ENCODE measurements at places on chromosomes 6 and 20.
A peak's percentile ranks its signal among the peaks of the same experiment; 100 is the strongest.

DNA sequence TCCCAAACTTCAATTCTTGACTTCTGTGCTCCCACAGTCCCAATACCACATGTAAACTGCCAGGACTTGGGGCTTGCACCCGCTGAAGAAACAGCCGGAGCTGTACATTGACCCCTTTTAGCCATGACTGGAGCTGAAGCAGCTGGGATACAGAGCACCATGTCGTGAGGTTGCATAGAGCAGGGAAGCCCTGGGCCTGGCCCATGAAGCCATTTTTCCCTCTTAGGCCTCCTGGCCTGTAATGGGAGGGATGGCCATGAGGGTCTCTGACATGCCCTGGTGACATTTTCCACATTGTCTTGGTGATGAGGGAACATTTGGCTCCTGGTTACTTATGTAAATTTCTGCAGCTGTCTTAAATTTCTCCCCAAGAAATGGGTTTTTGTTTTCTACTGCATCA, 9.8 kb downstream of the RHAG start:
- no peak for DNase-seq

GRCh38 chr20:703426-703825, 27.8 kb upstream of the SCRT2 start:
- no peak for DNase-seq

DNA sequence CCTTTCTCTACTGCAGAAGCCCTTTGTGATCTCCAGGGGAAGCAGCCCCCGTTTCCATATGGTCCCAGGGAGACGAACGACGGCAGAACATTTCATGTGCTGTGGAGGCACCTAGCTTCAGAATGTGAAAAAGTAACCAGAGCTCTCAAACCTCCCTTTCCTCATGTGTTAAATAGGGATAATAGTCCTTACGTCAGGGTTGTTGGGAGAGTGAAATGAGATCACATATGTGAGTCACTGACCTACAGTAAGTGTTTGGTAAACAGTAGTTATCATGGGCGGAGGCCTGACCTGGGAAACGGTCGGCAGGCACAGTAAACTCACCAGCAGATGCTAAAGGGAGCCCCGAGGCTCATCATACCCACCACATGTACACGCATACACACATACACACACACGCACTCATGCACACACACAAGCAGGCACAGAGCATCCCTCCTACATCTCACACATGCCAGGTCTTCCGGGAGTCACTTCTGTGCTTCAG, 89.7 kb downstream of the LY86 start:
- no peak for DNase-seq

DNA sequence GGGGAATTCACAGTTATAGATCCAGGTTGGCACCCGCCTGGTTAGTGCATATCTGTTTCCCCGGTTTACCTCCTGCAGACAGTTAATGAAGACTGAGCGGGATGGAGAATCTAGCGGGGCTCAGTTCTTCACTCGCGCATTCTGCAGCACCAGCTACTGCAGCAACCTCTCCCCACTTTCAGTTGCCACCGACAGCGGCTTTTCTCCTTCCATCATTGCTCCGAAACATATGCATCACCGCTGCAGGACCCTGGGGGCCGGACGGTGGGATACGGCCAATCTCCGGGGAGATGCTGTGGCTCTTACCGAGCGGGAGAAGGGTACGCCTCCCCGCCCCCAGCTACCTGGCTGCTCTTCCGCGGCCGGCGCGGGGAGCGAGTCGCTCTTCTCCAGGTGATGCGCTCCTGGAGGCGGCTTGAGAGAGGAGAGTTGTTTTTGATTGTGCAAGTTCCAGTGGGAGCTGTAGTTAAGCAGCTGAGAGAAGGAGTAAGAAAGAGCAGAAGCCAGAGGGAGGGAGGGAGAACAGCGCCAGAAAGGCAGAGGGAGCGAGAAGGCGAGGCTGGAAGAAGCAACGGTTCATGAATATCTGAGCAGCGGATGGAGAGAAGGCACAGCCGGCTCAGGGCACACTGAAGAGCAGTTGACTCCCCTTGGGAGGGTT, at the start of gene SGK1:
Gene SGK1 (minus strand): TSS at position 642 of the 661 bp plus-strand sequence. CDS start 652 bp downstream, outside the sequence.
- DNase-seq = peak; percentile 27
